LNCaP clone FGC (cell line): ENCODE measurements at places on chromosomes 6 and 20.

- no peak for DNase-seq
These were observed 611 bp downstream of the EPB41L2 start for GRCh38 chr6:131062241-131063027.

DNA sequence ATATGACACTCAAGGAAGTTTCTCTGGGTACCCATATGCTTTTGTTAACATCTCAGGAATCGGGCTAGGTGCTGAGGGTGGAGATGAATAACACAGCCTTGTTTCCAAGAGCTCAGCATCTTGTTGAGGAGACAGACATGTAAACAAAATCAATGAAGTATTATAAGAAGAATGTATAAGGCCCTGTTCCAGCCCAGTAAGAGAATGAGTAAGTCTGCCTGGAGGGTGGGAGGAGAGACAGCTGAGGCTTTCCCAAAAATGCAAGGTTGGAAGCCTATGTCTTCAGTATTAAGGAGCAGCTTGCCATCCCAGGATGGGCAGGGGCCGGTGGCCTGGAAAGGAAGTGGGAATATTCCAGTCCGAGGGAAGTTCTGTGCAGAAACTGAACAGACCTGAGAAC lies 615.3 kb upstream of the BTBD3 start:
- DNase-seq = no peak

GRCh38 chr6:138677538-138677937 lies 96.0 kb upstream of the CCDC28A start:
- no peak for DNase-seq

GRCh38 chr6:57283106-57283505 lies 34.3 kb upstream of the PRIM2 start:
- DNase-seq = no peak

GRCh38 chr6:84625506-84625905 lies 138.9 kb downstream of the TBX18 start:
- no peak for DNase-seq

GRCh38 chr6:20126789-20127653 lies 85.2 kb downstream of the MBOAT1 start:
- peak; percentile 50 for DNase-seq

- DNase-seq = no peak
These were observed 36.6 kb upstream of the HDAC2 start for GRCh38 chr6:114007516-114007915.

GRCh38 chr6:138914701-138915100 lies 73.4 kb downstream of the REPS1 start:
- DNase-seq = no peak

DNA sequence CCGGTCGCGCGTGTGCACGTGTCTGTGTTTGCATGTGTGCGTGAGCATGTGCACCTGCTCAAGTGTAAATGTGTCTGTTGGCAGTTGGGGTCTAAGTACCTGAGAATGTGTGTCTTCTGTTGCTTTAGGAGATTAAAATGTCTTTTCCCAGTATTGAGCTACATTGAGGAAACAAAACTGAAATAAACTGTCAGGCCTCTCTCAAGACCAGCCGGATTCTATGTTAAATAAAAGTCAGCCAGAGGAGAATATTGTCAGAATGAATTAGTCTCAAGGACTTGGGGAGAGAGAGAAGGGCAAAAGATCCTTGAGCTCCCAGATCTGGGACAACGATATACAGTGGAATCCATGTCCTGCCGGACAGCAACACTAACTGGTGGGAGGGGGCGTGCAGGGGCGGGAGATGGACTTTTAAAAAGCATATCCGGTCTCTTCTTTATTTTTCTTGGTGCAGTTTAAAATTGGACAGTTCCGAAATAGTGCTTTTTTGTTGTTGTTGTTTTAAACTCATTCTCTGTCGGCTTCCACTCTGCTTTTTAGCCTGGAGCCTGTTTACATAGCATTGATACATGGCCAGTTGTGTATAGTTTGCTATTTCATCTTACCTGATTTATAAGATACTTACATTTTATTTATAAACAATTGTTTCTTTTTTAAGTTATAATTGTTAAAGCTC lies 3.3 kb upstream of the TBX18 start:
- DNase-seq = no peak

DNA sequence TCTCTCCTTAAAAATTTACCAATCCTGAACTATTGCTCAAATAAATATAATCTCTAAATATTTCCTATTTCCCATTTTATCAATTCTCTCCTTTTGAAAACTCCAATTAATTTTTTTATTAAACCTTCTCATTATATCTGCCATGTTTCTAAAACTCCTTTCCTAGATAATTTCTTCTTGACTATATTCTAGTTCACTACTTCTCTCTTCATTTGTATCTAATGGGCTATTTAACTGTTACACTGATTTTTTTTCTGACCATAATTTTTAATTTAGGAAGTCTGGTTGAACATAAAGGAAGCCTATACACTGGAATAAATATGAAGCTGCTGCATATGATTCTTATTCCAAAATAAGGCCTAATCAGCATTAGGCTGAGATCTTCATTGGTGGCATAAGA lies 96.3 kb upstream of the PLN start:
- DNase-seq = no peak

GRCh38 chr6:29720863-29721262 lies 2.4 kb upstream of the HLA-F start:
- DNase-seq = no peak

GRCh38 chr6:52207066-52207465 lies 20.9 kb downstream of the IL17A start:
- no peak for DNase-seq

DNA sequence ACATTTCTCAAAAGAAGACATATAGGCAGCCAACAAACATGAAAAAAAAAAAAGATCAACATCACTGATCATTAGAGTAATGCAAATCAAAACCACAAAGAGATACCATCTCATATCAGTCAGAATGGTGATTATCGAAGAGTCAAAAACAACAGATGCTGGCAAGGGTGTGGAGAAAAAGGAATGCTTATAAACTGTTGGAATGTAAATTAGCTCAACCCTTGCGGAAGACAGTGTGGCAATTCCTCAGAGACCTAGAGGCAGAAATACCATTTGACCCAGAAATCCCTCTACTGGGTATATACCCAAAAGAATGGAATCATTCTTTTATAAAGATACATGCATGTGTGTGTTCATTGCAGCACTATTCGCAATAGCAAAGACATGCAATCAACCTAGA lies 303.8 kb upstream of the THEMIS start:
- no peak for DNase-seq

DNA sequence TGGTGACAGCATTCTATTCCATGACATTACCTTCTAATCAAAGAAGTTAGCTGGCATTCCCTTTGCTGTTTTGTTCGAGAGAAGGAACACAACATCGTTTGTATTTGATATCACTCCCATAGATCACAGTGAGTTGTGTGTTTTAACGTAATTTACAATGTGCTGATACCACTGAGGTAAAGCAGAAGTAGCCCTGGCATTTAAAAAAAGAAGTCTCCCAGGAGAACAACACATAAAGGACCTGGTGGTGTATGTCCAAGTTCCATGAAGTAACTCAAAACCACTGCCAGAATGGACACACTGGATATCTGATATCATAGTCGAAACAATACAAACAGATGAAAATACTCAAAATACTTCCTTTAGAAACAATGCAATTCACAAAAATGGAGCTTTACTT lies 351.7 kb downstream of the RNGTT start:
- no peak for DNase-seq

- DNase-seq = no peak
These were observed 270.7 kb upstream of the TFAP2D start for GRCh38 chr6:50442531-50443040.

DNA sequence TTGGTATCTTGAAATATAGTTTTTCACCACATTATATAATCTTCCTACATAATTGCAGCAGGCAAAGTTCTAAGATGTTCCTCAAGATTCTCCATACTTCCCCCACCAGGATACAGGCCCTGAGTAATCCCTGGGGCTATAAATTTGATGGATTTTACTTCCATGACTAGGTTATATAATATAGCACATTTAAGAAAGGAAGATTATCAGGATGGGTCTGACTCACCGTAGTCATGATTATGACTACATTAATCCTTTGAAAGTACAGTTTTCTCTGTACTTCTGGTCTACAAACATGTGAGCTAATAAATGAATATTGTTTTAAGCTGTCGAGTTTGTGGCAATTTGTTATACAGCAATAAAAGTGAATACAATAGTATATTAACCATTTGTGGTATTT lies 122.5 kb downstream of the MACROD2 start:
- DNase-seq = no peak

DNA sequence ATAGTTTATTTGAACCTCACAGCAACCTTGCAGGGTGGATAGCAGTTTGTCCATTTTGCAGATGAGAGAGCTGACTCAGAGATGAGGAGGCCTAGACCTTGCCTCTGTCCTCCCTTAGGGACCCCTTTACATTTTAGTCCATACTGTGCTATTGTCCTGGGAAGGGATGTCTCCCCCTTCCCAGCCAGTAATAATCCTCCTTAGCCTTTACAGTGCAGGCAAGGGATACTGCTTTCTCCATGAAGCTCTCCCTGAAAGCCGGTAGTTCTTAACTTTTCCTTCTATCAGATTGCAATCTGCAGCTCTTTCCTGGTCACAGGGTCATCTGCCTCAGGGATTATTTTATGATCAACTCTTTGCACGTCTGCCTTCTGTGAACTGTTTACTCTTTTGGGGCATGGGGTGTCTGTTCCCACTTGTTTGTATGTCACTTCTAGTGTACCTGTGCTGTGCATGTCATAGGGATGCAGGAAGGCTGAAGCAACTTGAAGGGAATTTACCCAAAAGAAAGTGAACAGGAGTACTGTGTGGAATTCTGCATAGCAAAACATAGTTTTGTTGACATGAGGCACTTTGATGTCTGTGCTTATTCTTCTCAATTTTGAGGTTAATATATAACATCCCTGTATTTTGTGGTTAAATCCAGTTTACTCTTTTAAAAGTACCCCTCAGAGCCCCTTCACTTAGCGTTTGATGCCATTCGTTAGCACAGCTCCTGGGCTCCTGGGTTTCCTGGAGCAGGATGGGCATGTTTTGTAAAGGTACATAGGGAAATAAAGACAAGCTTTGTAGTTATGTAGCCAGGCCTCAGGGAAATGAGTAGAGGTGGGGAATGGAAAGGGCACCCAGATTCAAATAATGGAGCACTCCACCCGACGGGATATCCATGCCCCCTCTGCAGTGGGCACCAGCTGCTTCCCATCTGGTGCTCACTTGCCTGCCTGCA lies 38.1 kb downstream of the DHX35 start:
- DNase-seq = peak; percentile 76

- DNase-seq = no peak
These were observed 64.0 kb downstream of the FOXA2 start for GRCh38 chr20:22520381-22520780.

GRCh38 chr20:51497542-51498467 lies 44.7 kb downstream of the NFATC2 start:
- no peak for DNase-seq

GRCh38 chr6:4102687-4103244 lies 23.8 kb upstream of the FAM217A start:
- DNase-seq = peak; percentile 74

DNA sequence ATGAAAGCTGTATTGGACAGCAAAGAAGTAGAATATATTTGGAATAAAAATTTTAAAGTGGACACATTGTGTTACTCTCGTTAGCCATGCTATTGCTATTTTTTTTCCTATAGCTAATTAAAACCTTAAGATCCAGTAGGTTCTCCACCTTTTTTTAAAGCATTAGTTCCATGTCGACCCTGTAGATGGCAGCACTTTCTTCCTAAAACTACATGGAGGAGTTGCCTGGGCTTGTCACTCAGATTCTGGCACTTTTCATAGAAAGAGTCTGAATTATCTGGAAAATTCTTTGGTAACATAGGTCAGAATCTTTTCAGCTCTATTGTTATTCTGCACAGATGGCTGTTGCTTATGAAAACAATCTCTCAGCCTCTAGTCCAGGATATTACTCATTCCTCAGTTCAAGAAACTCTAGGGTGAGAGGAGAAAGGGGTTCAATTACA lies 42.0 kb upstream of the ESR1 start:
- DNase-seq = no peak

DNA sequence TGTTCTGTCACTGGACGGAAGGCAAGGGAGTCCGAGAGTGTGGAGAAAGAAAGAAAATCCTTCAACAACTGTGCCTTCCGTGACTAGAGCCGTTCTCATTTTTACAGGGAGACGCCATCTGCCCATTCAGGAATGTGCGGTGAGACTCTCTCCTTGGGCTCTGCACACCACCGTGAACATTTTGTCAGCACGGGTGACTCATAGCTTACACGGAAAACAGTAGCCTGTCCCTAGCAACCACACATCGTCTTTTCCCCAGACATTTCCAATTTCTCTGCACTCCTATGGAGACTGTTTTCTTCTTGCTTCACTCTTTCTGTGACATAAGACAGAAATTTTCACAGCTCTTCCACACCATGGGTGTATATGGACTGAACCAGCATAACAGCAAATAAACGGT lies 55.1 kb downstream of the TBXT start:
- no peak for DNase-seq
